ENCODE measurements at places on chromosomes 12 and 14.

DNA sequence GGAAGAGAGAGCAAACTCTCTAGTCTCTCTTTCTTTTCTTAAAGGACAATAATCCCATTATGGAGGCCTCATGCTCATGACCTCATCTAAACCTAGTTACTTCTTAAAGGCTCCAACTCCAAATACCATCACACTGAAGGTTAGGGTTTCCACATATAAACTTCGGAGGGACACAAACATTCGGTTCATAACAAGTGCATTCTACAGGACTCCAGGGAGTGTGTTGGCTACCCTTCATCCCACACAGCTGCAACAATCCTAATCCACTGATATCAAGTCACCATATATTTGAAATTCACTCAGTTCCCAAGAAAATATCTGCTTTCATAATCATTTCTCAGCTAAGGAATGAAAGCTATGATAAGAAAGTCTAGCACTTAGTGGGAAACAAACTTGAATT lies 265.9 kb upstream of the PLEKHG7 start:
- DNase-seq = no peak

DNA sequence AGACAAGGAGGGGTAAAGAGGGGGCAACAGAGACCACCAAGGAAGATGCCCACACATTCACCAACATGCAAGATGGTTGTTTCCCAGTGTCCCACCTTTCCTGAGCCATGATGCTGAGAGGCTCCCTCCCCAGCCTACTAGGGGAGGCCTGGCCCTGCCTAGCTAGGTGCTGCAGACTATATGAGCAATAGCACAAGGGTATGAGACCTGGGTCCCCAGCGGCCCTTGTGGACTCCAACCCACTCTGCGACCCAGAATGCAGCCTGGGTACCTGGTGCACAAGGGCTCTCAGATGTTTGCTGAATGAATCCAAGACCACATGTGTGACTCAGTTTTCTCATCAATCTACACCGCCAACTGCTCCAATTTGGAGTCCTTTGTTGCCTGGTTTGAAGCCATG lies 13.9 kb downstream of the TGFB3 start:
- DNase-seq = no peak

DNA sequence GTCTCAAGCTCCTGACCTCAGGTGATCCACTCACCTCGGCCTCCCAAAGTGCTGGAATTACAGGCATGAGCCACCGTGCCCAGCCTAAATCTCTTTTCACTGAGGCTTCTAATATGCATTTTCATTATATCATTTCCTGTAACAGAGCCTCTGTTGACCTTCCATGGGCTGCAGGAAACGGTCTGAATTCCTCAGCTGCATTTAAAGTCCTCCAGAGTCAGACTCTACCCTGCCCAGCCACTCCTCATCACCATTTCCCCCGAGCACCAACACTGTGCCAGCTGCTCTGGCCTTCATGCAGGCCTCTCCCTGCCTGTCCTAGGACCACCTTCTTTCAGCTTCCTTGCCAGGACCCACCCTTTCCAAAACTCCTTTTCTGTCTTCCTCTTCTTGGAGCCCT lies 9.8 kb upstream of the NFKBIA start:
- DNase-seq = no peak

DNA sequence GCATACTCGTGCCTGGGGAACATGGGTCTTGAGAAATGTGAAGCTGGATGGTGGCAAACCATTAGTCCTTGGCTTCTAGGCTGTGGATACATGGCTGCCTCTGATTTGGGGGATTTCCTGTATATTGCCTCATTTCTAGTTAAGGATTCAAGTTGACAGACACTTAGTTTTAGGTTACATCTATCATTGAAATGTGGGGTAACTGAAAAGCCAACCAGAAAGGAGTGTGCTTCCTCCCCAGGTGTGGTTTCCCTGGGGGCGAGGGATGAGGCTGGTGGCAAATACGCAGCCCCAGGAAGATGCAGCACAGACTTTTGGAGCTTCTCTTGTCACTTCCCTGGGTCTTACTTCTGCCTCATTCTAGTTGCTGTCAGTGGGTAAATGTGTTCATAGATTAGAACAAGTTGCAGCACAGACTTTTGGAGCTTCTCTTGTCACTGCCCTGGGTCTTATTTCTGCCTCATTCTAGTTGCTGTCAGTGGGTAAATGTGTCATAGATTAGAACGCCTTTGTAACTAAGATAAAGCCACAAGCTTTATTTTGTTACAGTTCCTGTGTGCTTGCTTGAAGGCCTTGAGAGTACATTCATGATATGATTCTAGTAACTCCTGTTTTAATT lies 85.1 kb downstream of the BORCS5 start:
- DNase-seq = no peak
